ENCODE measurements at places on chromosomes 12 and 14.

DNA sequence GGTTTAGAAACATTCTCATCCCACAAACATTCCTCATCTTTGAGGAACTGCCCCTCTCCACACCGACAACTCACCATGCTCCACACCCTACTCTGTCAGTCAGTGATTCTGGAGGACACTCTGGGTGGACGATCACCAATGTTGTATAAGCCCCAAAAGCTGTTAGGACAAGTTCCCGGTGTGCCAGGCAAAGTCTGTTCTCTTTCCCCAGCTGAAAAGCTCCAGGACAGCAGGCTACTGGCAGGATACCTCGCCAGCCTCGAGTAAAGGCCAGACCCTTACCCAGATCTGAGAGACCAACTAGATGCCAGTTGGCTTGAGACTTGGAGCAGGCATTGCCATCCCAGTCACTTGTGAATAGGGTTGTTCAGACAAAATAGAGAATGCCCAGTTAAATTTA, 12.0 kb downstream of the KRT5 start:
- DNase-seq = no peak

- no peak for DNase-seq
Measured at GRCh38 chr12:122982963-122983788, 2.7 kb downstream of the ARL6IP4 start.

DNA sequence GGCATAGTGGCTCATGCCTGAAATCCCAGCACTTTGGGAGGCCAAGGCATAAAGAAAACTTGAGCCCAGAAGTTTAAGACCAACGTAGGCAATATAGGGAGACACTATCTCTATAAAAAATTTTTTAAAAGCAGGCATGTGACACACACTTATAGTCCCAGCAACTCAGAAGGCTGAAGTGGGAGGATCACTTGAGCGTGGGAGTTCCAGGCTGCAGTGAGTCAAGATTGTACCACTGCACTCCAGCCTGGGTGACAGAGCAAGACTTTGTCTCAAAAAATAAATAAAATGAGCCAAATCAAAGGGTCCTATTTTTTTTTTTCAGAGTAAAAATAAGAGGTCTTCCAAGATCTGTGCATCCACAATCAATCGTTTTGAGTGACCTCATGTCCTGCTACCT, 237.6 kb downstream of the SLC16A7 start:
- no peak for DNase-seq

GRCh38 chr12:7303772-7304171, at the start of gene ACSM4:
Gene ACSM4, plus strand, starts transcription at chr12:7304072. Its CDS starts 260 bp downstream, at chr12:7304332.
- no peak for DNase-seq

- no peak for DNase-seq
Measured at GRCh38 chr12:49327368-49327767, 4.3 kb downstream of the TROAP start.

- peak; percentile 86 for DNase-seq
Measured at GRCh38 chr12:6613015-6613775, 6.0 kb upstream of the CHD4 start.

DNA sequence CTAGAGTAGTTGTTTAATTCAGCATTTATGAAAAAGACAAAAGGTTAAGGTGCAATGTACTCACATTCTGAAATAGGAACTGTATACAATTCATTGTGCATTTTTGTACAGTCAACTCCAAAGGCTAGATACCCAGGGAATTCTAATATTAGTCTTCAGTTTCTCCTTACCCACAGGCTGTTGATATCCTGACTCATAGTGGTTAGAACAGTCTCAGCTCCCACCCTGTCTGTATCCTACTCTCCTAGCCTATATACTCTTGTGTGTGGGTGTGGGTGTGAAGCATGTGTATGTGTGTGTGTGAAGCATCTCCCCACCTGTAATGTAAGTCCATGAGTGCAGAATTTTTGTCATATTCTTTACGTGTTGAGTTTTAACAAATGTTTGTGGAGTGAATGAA, 229.5 kb downstream of the NAV3 start:
- no peak for DNase-seq

GRCh38 chr14:23776296-23776695, 140.1 kb downstream of the DHRS2 start:
- no peak for DNase-seq

DNA sequence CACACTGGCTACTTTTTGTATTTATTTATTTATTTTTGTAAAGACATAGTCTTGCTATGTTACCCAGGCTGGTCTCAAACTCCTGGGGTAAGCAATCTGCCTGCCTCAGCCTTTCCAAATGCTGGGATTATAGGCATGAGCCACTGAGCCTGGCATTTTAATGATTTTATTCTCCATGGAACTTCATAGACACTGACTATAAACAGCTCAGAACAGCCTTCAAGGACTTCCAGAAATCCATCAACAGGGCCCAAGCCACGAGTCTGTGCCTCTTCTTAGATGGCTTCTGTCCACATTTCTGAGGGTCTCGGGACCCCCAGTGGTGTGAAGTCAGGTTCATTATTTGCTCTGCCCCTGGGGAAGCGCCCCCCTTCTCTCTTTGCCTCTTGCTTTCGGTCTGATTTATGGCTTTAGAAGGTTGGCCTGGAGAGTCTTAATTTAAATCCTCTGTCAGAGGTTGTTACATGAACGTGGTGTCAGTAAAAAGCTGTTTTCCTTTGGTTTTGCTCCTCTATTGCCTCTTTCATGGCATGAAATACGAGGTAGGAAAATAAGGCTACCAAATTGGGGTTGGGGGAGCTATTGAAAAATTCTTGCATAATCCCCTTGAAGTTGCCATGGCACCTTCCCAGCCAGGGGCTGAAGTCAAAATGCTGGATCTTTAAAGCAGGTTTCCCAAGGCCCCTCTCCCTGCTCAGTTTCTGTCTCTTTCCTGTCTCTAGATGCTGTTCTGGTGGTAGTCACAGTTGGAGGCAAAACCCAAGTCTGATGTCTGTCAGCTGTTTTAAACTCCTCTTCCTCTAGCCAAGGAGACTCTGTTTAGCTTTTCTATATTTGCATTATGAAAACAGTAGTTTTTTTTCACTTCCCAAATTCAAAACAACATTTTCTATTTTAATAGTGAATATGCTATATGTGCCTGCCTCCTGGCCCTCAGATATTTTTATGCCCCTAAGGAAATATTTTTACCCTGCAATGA, 129.4 kb downstream of the SMOC1 start:
- DNase-seq = no peak

DNA sequence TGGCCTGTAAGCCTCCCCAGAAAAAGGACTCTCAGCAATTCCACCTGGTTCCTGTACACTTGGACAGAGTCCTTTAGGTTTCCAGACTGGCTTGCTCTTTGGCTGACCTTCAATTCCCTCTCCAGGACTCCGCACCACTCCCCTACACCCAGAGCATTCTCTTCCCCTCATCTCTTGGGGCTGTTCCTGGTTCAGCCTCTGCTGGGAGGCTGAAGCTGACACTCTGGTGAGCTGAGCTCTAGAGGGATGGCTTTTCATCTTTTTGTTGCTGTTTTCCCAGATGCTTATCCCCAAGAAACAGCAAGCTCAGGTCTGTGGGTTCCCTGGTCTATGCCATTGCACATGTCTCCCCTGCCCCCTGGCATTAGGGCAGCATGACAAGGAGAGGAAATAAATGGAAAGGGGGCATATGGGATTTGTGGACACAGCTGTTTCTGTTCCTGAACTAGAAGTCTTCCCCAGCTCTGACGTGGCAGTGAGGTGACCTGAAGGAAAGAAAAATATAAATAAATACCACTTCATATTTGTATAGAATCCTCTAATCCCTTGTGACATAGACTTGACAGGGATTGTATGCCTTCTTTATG, 1.3 kb downstream of the RNASE7 start:
- no peak for DNase-seq

DNA sequence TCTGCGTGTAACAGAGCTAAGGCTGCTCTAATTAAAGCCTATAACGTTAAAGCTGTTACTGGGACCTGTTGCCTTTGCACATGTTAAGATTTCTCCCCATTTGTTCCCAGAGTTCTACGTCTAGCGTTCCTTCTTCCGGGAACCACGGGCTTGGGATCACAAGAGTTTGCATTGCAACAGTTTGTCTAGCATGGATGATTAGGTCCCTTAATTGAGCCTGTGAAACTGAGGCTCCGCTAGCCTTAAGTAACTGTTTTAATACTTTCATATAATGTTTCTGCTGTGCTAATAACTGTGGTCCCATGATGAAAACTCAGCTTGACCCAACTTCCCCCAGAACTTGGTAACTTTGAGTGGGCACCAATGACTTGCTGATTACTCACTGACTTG, 16.7 kb upstream of the LYZ start:
- no peak for DNase-seq

GRCh38 chr12:26622601-26623000, 210.4 kb downstream of the ITPR2 start:
- DNase-seq = no peak

DNA sequence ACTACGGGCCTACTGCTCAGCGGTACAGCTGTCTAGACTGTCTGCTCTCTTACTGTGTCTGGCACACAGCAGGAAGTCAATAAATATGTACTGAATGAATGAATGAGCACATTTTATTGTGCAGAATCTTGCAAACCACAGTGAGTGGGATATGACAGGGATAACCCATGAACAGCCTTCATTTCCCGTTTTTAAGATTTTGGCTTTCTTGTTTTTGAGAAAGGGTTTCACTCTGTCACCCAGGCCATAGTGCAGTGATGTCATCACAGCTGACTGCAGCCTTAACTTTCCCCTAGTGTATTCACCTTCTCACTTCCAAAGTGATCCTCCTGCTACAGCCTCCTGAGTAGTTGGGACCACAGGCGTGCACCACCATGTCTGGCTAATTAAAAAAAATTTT, 203.1 kb downstream of the AEBP2 start:
- DNase-seq = no peak
